ENCODE measurements at places on chromosomes 4 and X.

- no peak for DNase-seq
Observed at GRCh38 chr4:36722986-36723385, 441.6 kb downstream of the DTHD1 start.

- DNase-seq, result no peak
Observed at GRCh38 chrX:41857670-41858069, 65.7 kb downstream of the CASK start.

- DNase-seq, result no peak
Observed at GRCh38 chrX:22634083-22634482, 361.4 kb downstream of the CBLL2 start.

DNA sequence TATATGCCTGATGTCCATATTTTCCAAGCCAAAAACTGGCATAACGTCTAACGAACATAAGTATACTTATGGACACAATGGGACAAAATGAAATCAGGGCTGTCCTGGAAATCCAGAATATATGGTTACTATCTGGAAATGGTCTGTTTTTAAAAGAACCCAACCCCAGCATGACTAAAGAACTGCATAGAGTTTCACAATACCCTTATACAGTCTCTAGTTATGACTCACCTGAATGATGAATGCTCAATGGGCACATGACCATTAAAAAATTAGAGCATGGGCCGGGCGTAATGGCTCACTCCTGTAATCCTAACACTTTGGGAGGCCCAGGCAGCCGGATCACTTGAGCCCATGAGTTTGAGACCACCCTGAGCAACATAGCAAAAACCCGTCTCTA lies 31.8 kb downstream of the AMMECR1 start:
- no peak for DNase-seq

- no peak for DNase-seq
Observed at GRCh38 chr4:165686756-165687155, 186.3 kb upstream of the TLL1 start.

DNA sequence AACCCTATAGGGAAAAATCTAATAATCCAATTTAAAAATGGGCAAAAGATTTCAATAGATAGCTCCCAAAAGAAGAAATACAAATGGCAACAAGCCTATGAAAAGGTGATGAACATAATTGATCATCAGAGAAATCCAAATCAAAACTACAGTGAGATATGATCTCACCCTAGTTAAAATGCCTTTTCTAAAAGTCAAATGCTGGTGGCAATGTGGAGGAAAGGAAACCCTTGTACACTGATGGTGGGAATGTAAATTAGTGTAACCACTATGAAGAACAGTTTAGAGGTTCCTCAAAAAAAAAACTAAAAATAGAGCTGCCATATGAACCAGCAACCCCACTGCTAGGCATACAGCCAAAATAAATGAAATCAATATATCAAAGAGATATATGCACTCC lies 44.5 kb downstream of the STPG2 start:
- DNase-seq, result no peak

GRCh38 chrX:20144491-20144890 lies 2.9 kb upstream of the EIF1AX start:
- DNase-seq, result no peak
